ENCODE measurements at places on chromosomes 6 and 20.
A peak's percentile ranks its signal among the peaks of the same experiment; 100 is the strongest.

DNA sequence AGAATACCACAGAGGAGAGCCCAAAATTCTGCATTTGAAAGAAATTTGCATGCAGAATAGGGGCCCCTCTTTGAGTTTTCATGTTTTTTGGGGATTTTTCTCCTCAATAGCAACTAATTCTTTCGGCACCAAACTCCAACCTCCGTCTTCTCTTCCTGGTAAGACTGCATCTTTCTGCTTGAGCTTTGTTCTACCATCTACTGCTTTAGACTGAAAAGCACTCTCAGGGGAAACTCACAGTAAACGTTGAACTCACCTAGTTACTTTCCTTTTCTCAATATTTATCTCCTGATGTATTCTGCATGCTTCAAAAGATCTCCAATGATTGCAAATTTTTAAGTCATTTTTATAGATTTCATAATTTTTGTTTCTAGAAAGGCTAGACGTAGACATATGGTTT is 36.9 kb upstream of the HLA-DQB1 start:
- DNase-seq, result no peak

- peak; percentile 98 for DNase-seq
These were observed 11.3 kb upstream of the TMEM181 start for GRCh38 chr6:158548418-158549161.

DNA sequence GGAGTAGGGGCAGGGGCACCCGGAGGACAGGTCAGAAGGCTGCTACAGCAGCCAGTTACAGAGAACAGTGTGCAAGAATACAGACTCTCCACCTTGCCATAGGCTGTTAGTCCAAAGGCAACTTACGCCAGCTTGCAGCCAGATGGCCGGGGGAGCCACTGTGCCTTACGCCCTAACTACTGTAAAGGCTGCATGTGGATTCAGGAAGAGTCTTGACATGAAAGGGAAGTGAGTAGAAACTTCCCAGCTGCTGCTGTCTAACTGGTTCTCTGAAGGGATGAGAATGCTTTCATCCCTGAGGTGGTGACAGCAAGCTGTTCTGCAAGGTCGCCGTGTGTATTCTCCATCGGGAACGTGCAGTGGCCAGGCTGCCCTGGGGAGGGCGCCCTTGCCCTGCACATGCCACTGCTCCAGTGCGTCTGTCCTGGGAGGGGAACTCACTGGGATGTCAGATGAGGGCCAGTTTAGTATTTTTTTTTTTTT is 46.1 kb downstream of the LYRM4 start:
- no peak for DNase-seq

DNA sequence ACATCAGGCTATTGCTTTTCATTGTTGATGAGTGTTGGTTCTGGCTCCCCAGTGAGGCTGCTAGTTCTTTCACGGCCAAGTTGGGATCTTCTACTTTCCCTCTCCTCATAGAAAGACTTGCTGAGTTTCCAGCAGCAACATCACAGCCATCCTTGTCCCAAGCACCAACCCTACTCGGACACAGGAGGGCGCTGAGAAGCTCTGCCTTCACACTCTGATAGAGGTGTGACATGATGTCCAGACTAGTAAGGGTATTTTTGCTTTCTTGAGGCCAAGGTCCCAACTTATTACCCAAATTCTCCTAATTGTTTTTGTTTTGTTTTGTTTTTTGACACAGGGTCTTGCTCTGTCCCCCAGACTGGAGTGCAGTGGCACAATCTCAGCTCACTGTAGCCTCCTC is 3.0 kb upstream of the GCM1 start:
- no peak for DNase-seq
